ENCODE measurements at places on chromosomes 4 and X.

GRCh38 chrX:36909676-36910030 is 98.5 kb upstream of the FAM47C start:
- DNase-seq = no peak

- DNase-seq = no peak
Observed at GRCh38 chr4:117466388-117466787, 381.0 kb upstream of the TRAM1L1 start.

GRCh38 chr4:169283114-169283509 is 12.4 kb upstream of the SH3RF1 start:
- DNase-seq = no peak

DNA sequence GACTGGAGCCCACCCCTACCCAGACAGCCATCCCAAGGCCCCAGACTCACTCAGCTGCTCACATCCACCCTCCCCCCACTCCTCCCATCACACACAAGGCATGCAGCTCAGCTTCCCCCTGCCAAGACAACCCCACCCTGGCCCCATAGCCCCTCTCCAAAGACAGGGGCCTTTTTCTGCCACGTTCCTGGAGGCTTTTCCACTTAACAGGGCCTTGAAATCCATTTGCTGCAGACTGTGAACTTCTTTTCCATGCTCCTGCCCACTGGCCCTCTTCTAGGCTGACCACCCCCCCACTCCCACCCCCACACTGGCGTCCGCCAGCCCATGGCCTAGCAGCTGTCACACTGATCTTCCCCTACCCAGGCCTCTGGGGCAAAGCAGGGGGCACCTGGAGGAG is 76.0 kb downstream of the PJA1 start:
- DNase-seq = no peak

- no peak for DNase-seq
Observed at GRCh38 chr4:77193046-77193445, 36.0 kb downstream of the CCNG2 start.

- no peak for DNase-seq
Observed at GRCh38 chr4:6689506-6689960, 4.1 kb upstream of the S100P start.

- DNase-seq = no peak
Observed at GRCh38 chrX:16745659-16746058, 26.2 kb downstream of the SYAP1 start.

DNA sequence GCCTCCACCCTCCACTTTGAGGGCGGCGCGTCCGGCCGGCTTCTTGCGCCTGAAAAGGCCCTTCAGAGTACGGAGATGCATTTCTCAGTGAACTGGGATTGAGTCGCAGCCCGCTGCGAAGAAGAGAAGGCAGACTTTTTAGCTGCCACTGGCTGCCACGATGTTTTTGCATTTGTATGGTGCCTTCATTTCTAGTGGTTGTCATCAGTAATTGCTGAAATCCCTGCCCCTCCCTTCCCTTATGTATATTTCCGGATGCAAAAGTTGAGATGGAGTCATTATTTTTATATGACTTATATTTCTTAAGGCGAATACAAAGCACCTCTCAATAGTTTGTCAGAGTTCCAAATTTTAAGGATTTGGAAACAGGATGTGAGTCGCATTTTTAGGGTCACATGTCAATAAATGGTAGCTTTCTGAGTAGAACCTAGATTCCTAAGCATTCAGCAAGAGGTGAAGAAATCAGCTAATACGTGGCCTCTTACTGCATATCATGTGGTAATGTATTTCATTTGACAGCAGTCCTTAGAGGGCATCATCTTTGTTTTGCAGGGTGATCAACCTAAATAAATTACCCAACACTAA is 658 bp downstream of the ATP6AP2 start:
- DNase-seq = no peak

- no peak for DNase-seq
Observed at GRCh38 chrX:57906790-57907189, 3.5 kb downstream of the ZXDA start.

DNA sequence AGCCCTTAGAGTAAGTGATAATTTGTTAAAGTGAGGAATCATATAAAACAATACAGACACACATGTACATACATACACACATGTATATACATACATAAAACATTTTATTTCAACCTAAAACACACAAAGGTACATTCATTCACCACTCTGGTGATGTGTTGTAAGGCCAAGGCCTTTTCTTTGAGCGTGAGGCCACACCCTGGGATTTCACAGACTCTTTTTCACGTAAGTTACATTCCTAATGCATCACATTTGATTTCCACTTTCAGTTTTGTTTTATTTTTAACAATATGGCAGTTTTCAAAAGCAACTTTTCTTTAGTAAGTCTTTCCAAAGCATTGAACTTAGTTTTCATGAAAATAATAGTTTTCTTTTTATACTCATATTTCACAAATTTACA is 170.7 kb downstream of the COL4A6 start:
- DNase-seq = no peak

- DNase-seq = no peak
Observed at GRCh38 chr4:86999136-86999643, 64.4 kb downstream of the AFF1 start.

DNA sequence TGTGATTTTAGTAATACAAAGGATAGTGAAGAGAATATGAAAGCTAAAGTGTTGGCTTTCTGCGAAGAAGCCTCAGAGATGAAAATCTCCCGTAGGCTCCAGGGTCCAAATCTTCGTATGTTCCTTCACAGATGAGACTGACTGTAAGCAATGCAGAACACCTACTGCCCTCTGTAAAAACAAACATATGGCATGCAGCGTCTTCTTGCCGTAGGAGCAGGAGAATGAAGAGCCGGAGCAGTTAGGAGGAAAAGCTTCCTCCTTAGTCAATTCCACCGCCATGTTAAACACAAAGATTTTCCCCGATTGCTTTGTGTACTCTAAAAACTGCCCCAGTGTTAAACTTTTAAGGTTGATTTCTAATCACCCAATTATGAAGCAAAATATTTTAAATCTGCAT is 22.5 kb downstream of the RWDD4 start:
- no peak for DNase-seq

DNA sequence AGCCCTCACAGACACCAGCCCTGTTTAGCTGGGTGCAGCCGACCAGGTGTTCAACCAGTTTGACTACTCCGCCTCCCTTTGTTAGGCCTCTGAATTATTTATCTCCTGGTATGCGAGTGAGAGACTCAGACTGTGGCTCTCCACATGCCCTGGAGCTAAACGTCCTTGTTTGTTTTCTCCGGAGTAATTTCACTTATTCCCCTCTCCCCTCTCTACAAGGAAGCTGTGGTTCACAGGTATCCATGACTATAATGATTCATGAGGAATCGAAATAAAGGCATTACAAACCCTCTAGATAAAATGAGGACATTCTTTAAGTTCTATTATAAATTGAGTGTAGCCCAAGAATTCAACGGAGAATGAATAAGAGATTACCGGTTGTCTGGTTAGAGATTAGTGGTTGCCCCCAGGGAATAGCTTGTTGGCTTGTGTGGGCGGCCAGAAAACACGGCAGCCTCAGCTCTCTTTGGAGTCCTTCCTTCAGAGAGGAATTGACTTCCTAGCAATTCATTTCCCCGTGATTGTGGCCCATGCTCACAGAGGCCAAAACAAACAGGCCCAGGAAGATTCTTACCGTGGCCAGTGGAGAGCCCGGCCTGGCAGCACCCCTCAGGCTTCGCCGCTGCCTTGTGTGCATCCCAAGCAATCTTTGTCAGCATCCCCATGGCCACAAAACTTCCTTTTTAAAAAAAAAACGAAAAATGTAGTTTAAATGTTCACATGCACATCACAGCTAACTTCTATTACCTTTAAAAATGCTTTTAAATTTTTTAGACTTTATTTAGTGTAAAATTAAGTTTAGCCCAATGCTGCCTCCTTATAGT is 60.2 kb upstream of the CBR4 start:
- no peak for DNase-seq

DNA sequence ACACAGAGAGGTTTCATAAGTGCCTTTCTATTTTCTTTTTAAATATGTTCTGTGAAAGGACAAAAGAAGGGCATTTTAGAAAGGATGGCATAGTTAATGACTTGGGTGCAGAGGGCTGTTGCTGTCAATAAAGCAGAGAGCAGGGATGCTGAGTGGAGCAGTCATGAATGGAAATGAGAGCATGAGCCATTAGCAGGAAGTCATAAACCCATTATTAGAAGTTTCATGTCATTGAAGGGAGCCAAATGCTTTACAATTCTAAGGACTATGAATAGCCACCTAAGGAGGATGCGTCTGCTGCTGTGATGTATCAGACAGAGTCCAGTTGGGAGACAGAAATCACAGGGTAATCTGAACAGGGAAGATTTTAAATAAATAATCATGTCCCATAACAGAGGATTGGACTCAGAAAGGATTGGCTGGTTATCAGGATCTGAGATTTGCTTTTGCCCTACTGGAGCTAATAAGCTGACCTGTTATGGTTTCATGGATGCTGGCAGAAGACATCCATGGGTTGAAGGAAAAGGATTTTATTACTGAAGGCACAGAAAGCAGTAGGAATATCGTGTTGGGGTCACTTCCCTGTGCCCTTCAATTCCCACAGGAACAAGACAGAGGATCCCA is 47.5 kb upstream of the WDR19 start:
- DNase-seq = no peak

- no peak for DNase-seq
Observed at GRCh38 chr4:174089711-174090110, 193.8 kb downstream of the FBXO8 start.

DNA sequence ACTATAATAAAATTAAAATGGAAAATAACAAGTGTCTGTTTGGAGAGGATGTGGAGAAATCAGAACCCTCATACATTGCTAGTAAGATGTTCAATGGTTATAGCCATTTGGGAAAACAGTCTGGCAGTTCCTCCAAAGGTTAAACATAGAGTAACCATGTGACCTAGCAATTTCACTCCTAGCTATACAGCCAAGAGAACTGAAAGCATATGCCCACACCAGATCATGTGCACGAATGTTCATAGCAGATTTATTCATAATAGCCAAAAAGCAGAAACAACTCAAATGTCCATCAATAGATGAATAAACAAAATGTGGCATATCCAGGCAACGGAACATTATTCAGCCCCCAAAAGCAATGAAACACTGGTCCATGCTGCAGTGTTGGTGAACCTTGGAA is 9.4 kb upstream of the CCNQ start:
- DNase-seq = no peak

DNA sequence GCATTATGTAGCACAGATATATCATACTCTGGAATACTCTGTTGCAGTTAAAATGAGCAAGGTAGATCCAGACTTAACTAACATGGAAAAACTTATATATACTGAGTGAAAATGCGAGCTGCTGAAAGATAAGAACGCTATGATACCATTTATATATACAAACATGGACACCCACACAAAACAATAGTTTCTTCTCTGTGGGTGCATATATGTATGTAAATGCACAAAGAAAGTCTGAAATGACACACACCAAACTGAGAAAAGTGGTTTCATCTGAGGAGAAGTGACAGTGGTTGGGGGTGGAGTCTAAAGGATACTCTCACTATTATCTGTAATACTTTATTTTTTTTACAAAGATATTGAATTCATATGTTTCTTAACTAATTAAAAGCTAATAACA is 12.2 kb upstream of the FGF2 start:
- no peak for DNase-seq

DNA sequence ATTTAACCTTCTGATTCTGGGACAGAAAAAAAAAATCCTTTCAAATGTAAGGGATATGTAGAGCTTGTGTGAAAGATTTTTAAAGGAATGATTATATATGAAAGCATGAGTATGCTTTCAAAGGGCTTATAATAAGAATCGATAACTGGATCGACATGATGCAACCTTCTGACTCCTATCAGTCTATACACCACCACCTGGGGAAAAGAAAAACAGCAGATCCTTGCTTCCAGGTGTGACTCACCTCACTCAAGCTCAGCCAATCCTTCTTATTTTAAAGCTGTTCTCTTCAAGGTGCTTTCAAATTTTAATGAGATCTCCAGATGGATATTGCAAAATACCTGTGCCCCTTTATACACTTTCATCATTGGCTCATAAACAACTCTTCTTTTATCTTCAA is 102.1 kb upstream of the EDNRA start:
- DNase-seq = no peak

DNA sequence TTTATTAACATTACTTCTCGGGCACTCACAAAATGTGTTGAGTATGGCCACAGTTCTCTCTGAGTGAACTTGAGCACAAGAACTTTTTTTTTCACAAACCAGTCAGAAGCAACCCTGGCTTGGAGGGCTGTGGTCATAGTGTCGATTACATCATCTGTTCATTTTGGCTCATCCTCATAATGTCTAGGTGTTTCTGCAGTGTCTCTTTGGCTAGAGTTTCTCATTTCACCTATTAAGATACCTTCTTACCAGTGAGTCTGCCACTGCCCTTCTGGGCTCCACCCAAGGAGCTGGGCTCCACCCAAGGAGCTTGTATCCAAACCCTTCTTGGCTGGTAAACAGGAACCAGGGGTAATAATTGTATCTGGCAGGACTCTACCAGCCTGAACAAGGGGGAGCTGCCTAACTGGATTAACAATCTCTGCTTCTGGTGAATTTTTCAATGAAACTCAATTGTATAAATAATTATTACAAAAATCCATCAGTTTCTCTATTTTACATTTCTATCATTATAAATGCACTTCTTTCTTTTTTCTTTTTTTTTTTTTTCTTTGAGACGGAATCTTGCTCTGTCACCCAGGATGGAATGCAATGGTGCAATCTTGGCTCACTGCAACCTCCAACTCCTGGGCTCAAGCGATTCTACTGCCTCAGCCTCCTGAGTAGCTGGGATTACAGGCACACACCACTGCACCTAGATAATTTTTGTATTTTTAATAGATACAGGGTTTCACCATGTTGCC is 667.7 kb upstream of the SLIT2 start:
- DNase-seq = no peak

- no peak for DNase-seq
Observed at GRCh38 chr4:72388521-72388920, 180.5 kb downstream of the ADAMTS3 start.

DNA sequence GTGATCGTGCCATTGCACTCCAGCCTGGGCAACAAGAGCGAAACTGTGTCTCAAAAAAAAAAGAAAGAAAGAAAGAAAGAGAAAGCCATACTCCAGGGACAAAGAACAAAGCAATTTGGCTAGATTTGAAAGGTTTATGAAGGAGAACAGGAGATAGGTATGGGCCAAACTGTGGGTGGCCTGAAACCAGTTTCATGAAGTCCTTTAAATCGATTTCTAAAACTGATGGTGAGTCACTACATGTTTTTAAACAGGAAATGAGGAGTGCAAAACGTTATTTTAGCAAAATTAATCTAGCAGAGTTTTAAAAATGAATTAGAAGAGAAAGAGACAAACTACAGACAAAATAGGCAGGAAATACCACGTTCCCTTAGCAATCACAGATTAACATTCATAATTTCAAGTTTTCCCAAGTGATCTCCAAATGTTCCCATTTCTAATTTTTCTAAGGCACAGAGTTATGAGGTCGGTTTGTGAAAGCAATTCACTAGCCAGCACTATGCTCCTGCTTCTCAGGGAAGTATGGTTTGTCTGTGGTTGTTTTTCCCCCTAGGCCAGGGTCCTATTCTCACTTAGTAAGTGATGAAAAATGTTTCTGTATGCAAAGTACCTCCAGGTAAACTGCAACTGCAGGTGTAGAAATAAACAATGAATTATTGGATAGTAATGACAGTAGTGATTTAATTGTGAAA is 190.6 kb downstream of the PPP3CA start:
- no peak for DNase-seq

All from GM12891 (cell line).